CD4-positive, alpha-beta T cell treated with Interleukin-15 for 1 hour (primary cell): ENCODE measurements at places on chromosomes 16 and 17.

GRCh38 chr16:70437582-70438557 lies 1.0 kb downstream of the ST3GAL2 start:
- DNase-seq: no peak

DNA sequence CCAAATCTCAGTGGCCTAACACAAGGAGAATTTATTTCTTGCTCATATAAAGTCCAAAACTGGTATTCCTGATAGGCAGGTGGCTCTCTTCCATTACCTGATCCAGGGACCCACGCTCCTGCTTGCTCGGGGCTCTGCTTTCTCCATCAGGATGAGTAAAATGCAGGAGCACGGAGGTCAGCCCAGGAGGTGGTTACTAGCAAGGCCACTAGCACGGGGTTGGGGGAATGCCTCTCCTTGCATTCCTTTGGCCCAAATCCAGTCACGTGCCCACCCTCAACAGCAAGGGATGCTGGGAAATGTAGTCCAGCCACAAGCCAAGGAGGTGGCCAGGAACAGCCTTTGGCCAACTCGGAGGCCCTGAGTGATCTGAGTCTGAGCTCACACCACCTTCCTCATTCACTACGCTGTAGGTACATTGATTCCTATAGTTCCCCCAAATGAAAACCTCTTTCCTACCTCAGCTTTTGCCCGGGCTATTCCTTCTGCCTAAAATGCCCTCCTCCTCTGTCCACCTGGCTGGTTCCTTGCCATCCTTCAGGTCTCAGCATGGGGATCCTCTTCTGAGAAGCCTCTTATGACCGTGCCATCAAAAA lies 38.3 kb upstream of the HAPSTR1 start:
- peak; percentile 24 for DNase-seq

- DNase-seq: no peak
Observed at GRCh38 chr17:3626831-3627768, 8.9 kb downstream of the SHPK start.

- peak; percentile 6 for DNase-seq
Observed at GRCh38 chr16:88026964-88027938, 76.0 kb downstream of the BANP start.

- no peak for DNase-seq
Observed at GRCh38 chr17:78449983-78450595, 71.6 kb downstream of the PGS1 start.

DNA sequence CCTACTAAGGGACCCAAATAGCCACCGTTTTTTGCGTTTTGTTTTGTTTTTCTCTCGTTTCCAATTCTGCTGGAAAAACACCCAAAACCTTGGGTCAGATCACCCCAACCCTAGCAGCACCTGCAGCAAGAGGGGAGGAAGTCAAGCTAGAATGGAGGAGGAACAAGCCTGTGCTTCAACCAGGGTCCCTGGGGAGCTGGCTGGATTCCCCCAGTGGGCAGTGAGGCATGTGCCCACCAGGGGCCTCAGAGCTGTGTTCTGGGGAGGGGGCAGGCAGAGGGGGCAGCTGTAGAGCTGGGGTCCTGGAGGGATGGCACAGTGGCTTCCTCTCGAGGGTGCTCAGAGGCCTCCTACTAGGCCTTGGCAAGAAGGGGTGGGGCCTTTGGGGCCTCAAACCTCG lies 6.5 kb downstream of the CD79B start:
- peak; percentile 71 for DNase-seq

DNA sequence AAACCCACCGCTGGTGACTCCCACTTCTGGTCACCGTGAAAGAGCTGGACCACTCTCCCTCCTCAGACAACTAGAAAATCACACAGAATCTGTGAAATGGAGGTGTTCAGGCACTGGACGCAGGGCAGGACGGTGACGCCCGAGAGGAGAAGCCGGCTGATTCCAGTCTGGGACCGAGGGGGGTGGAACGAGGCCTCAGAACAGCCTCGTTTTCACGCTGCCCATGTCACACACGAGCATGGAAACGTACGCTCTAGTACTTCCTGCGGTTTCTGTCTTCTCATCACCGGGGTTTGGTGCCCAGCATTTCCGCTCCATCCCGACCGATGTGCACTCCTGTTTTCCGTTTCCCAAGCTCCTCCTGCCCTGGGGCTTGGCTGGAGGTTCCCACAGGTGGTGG lies 101.8 kb upstream of the METRNL start:
- no peak for DNase-seq

- DNase-seq: no peak
Observed at GRCh38 chr16:62545039-62545438, 508.8 kb upstream of the CDH8 start.

DNA sequence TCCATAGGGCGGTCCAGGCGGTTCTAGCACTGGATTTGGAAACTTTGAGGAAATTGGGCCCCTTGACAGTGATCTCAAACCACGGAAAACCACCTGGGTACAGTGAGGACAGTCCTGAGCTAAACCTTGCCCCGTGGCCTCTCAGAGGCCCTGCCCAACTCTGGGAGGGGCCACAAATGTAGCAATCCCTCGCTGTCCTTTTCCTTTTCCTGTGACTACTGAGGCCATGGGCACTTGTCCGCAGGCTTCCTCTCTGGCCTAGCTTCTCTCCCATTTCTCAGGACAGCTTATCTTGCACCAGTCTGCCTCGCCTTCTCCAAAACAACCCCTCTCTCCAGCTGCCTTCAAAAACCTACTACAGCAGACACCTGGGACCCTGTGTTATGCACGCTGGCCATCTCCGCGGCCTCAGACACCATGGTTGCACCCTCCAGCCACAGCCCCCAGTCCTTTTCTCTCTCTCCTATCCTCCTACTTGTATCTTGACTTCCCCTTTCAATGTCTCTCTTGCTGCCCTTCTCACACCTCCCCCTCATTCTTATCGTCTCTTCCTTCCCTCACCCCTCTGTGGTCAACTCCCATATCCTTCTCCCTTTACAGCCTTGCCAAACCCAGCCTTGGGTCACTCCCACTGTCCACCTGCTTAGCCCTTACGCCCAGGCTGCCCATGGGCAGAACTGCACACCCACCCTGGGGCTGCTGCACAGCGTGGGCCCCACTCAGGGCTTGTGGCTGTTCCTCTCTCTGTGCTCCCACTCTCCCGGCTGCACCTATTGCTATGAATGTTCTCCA lies 7.6 kb downstream of the SCPEP1 start:
- no peak for DNase-seq

GRCh38 chr17:34265711-34266110 lies 4.3 kb upstream of the CCL7 start:
- DNase-seq: no peak

DNA sequence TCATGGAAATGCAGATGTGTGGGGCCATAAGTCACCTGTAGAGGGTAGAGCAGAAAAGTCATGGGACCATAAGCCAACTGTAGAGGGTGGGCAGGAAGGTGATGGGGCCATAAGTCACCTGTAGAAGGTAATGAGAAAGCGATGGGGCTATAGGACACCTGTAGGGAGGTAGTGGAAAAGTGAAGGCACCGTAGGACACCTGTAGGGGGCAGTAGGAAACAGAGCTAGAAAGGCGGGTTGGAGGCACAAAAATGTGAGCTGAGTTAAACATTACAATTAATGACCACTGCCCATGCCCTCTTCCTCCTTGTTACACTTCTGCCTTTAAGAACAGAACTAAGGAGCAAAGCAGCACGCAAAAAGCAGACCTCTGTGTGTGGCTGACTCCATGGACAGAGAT lies 150.1 kb downstream of the SHISA6 start:
- no peak for DNase-seq

- DNase-seq: no peak
Observed at GRCh38 chr17:78379131-78379491, 662 bp downstream of the PGS1 start.

GRCh38 chr16:72024862-72025382 lies 16.4 kb downstream of the DHODH start:
- no peak for DNase-seq

GRCh38 chr16:78749745-78750268 lies 650.4 kb downstream of the WWOX start:
- no peak for DNase-seq

GRCh38 chr16:88881675-88882357 lies 15.4 kb upstream of the PABPN1L start:
- DNase-seq: no peak

DNA sequence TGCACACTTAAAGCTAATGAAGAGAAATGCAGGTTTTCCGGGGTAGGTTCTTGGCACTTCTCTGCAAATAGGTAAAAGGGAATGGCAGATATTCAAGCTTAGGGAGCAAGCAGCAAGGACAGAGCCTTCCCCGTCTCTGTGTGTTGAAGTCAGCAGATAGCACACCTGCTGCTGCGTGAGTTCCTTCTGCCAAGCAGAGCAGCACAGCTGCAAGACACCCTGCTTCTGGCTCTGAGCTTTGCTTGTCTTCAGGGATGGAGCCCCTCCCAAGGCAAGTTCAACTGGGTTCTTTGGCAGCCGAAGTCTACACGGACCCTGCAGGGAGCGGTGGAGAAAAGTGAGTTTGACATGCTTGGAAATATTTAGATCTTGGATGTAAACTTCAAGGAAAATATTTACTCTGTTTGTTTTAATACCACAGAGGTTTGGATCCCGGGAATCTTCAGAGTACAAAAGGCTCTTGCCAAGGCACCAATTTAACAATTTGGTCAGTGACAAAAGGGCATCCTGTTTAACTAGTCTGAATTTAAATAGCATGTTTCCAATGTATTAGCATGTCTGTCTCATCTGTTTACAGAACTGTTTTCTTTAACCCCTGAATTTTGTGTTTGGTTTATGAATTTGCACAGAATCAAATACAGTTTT lies 113.4 kb upstream of the KCNJ16 start:
- DNase-seq: no peak

DNA sequence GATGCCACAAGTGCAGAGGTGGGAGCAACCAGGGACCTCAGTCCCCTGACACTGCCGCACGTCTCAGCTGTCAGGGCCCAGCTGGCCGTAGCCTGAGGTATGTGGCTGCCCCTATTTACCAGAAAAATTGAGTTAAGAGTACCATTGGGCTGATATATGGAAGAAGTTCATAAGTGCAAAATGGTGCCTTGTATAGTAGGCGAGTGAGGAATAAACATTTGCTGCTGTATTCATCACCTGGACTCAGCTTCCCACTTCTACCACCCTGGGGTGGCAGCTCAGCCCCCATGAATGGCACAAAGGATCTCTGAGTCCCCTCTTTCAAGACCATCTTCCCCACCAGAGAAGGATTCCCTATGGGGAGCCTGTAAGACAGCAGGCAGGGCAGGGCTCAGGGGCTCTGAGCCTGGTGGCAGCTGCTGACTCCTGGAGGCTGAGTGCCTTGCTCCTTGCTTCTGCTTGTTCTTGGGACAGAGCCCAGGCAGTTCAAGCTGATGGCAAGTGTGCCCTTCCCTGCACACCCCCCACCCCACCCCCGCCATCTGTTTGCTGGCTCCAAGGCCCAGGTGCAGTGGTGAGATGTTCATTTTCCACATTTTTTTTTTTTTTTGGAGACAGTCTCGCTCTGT lies 29.0 kb downstream of the TRPV2 start:
- DNase-seq: no peak

GRCh38 chr17:55356434-55357328 lies 65.0 kb downstream of the MMD start:
- DNase-seq: peak; percentile 47

- no peak for DNase-seq
Observed at GRCh38 chr17:79914813-79915740, 75.8 kb upstream of the CBX4 start.

- no peak for DNase-seq
Observed at GRCh38 chr16:66097751-66098150, 268.7 kb upstream of the CDH5 start.

DNA sequence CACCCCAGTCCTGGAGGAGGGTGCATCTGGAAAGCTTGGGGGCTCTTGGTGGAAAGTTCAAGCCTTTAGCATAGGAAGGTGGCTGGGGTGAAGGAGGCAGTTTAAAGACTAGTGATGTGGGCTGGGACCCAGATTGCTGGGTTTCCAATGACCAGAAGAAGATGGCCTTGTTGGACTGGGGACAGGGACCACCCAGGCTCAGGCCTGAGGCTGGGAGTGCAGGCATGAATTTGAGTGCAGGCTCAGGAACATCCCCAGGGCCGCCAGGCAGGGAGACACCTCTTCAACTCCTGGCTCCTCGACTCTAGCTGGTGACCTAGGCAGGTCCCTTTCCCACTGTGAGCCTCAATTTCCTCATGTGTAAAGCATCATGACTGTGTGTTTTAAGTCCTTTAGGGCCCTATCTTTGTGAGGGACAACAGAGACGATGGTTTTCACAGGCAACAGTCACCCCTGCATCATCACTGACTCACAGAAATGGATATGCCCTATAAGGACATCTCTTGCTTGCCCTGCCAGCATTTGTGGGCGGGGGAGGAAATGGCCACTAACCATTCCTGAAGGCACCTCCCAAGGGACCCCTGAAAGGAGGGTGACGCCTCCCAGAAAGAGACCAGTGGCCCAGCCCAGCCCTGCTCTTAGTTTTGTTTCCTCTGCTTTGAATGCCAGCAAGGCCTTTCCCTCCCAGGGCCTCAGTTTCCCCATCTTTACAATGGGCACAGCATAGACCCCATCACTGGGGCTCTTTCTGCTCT lies 11.1 kb downstream of the NLRC5 start:
- DNase-seq: peak; percentile 41

DNA sequence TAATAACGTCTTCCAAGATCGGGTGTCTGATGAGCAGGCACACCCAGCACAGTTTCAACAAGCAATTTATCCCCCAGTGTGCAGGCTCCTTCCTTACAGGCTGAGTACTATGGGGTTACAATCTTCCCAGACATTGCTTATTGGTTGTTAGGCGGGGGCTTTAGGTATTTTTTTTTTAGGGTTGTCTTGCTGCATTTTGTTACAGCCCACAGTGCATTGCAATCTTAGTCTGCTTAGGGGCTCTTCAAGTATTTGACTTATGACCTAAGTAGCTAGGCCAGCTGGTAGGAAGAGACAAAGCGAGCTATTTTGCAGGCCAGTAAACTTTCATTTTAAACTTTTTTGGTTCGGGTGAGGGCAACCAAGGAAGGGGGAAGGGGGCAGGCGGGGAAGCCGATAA lies 5.8 kb downstream of the PLD6 start:
- DNase-seq: no peak

DNA sequence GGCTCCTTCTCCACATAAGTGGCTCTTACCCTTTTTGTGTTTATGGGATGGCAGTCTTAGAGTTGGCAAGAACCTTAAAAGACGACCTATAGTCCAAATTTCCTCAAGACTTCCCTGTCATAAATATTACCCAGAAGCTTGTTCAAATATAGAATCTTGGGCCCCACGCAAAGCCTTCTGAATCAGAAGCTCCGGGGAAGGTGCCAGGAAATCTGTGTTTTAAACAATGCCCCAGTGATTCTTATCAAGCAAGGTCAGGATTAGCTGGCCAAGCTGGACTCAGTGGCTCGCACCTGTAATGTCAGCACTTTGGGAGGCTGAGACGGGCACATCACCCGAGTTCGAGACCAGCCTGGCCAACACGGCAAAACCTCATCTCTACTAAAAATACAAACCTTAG lies 85.7 kb downstream of the TIMM22 start:
- DNase-seq: no peak

- no peak for DNase-seq
Observed at GRCh38 chr16:58037365-58038057, 12.0 kb downstream of the MMP15 start.

DNA sequence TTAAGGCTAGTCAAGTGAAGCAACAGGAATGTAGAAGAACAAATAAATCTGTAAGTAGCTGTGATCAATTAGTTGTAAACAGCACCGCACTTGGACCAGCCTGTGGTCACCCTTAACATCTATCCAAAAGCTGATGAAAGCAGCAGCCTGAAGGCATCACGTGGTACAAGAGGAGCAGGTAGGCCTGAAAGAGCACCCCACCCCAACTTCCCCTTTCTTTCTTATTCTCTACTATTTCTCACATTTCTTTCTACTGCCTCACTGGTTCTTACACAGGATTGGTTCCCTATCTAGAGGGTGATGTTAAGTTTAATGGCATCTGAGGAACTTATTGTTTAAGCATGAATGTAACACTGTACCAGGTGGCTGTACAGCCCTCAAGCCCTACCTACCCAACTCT lies 42.6 kb upstream of the CLEC18B start:
- DNase-seq: no peak

GRCh38 chr16:13099822-13100221 lies 198.4 kb downstream of the SHISA9 start:
- no peak for DNase-seq
